ENCODE measurements at places on chromosomes 12 and 14. TPM values are rescaled to one million over a fixed set of nuclear protein-coding genes. Genes with fewer than 3 reads are reported as not detected.

DNA sequence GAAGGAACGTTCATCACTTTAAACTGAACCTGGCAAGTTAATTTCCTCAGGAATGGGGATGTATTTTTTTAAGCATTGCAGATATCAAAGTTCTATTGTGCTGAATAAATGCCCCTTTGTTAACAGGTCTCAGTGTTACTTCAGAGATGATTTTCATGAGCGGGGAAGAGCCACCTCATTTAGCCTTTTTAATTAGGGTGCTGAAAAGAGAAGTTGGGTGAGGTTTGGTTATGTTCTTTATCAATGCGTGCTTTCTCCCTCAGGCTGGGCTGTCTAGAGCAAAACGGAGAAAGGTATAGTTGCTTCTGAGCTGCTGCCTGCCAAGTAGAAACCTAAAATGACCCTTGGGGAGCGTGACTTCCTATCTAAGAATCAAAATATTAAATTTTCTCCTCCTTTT is 8.0 kb upstream of the HIP1R start:
- no peak for DNase-seq

GRCh38 chr14:74596741-74597450 is 15.1 kb downstream of the LTBP2 start:
- no peak for DNase-seq

TDP1 gene
- 95.6 TPM for total RNA-seq

MYL2 gene
- not detected for total RNA-seq

GRCh38 chr12:5022025-5022424 is 21.7 kb upstream of the KCNA5 start:
- no peak for DNase-seq
